ENCODE measurements at places on chromosomes 4 and X.
A peak's percentile ranks its signal among the peaks of the same experiment; 100 is the strongest.

DNA sequence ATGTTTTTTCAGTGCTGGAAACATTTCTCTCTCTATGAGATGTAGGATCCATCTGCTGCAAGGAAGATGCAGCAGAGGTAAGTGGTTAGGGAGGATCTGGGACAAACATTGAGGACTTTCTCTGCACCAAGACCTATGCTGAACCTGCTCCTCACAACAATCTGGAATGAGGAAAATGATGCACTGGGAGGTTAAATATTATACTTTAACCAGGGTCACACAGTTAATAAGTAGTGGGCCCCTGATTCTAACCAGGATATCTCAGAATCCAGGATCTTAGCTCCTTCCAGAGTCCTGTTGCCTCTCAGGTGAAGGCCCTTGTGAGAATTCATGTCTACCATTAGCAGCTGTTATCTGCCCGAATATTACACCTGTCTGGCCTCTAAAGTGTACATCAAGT is 7.0 kb downstream of the CXCL9 start:
- DNase-seq, result no peak

DNA sequence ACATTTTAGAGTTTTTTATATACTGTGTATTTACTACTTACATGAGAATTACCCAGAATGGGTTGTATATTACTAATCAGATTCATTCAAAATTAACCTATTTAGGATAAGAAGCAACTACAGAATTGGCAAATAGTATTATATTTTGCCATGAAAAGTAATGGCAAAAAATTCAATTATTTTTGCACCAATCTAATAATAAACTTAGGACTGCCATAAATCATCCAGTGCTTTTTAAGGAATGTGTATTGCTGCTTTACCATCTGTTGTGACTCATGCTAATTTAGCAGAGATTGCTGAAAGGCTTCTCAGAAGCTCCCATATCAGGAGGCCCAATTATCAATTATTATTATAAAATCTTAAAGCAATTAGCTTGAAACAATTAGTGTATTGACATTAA is 24.0 kb downstream of the NPY2R start:
- DNase-seq, result no peak

GRCh38 chr4:11769434-11769833 is 340.7 kb upstream of the HS3ST1 start:
- DNase-seq, result no peak

DNA sequence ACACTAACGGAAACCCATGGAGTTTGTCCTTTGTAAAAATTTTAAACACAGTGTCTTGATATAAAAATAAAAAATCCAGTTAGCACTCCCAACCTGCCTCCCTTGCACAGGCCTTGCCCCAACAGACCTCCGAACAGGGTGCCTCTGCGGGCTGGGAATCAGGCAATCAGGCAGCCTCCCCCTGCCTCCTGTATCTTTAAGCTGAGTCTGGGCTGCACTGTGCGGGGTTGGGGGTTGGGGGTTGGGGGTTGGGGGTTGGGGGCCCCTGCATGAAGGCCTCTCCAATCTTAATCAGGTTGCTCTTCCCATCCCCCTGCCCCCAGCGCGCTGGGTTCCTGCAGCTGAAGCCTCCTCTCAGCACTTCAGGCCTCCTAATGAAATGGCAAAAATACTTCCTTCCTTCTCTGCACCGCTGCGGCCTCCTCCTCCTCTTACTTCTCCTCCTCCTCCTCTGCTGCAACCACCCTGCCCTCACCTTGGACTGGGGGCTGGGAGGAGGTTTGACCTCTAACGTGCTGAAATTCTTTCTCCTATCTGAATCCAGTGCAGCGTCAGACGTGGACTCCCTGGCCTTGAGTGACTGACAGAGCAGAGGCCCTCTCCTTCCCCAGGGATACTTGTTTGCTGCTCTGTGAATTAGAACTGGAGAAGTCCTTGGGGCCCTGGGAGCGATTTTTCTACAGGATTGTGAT is 26.6 kb downstream of the NLGN3 start:
- no peak for DNase-seq

- no peak for DNase-seq
Measured at GRCh38 chrX:110284159-110284558, 33.7 kb downstream of the AMMECR1 start.

- DNase-seq, result no peak
Measured at GRCh38 chr4:62156205-62156604, 956.1 kb downstream of the ADGRL3 start.

GRCh38 chr4:41215969-41216293 is 1.6 kb upstream of the APBB2 start:
- no peak for DNase-seq

DNA sequence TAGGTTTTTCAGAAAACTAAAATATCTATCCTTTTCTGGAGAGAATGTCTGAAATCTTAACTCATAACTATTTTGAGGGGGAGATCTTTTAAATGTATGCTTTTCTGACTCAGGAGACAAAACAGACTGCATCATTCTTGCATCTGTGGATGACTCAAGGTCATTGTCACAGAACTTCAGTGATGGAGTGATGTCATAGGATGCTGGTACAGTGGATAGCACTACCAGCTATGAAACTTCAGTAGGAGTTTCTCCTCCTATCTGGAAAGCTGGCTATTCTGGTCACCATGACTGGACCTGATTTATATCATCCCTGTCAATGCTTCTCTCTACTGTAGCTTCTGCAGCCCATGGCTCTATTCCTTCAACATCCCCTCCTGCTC is 50.3 kb downstream of the PARM1 start:
- no peak for DNase-seq

GRCh38 chrX:69813677-69814076 is 197.8 kb downstream of the EDA start:
- no peak for DNase-seq

DNA sequence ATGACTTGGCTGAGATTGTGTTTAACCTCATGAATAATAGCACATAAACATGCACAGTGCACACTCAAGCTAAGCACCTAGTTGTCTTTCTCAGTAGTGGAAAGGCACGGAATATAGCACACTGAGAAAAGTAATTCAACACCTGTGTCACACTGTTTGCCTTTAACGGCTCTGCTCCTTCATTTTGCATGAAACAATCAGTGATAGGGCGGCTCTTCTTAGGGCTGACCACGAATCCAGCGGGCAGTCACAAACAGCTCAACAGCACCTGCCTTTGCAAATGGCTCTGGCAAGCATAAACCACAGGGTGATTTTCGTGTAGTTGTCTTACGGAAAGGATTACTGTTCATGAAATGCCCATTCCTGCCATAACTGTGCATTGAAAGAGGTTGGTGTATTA is 954.0 kb upstream of the TENM3 start:
- no peak for DNase-seq

DNA sequence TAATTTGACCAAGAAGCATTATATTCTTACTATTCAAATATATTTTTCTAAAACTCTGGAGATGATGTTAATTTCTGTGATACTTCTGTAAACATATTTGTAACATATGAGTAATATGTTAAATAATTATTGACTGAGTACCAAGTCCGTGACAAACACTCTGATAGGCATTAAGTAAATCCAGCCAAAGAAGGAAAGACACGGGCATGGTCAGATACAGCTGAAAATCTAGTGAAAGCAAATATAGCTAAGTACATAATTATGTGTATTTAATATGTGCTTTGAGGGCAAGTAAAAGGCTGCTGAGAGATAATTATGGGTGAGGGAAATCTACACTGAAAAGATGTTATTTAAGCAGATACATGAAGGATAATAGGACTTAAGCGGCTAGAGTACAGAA is 1263.6 kb upstream of the ADGRL3 start:
- DNase-seq, result no peak

DNA sequence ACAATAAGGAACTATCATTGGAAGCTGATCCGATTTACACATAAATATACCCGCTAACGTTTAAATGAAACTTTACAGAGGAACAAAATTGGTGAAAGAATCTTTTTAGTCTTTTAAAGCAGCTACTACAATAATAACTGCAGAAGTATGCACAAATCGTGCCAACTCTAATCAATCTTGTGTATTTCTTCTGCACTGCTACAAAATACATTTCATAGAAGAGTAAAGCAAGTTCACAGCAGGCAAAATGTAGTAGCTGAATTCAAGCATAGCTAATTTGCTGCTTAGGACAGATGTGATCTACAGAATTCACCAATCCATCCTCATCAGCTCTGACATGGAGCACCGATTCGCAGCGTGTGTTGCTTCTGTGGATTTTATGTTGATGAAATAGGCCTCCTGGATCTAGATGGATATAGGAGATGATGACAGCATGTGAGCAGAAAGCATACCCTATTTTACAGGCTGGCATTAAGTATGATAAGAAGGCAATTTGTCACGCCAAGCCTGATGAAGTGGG is 367.3 kb upstream of the FGF13 start:
- DNase-seq, result no peak

DNA sequence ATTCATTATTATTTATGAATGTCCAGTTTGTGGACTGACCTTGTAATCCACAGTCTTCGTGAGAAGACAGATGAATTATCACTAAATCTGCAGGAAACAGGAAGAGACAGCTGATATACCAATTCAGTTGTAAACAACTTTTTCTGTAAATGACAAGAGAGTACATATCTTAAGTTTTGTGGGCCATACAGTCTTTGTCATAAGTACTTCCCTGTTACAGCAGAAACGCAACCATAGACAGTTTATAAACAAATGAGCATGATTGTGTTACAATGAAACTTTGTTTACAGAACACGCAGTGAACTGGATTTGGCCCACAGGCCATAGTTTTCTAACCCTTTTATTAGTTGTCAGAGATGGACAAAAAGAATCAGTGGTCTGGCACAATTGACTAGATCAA is 443.4 kb downstream of the PDGFC start:
- no peak for DNase-seq

- no peak for DNase-seq
Measured at GRCh38 chr4:171813526-171814250, 484 bp downstream of the GALNTL6 start.

DNA sequence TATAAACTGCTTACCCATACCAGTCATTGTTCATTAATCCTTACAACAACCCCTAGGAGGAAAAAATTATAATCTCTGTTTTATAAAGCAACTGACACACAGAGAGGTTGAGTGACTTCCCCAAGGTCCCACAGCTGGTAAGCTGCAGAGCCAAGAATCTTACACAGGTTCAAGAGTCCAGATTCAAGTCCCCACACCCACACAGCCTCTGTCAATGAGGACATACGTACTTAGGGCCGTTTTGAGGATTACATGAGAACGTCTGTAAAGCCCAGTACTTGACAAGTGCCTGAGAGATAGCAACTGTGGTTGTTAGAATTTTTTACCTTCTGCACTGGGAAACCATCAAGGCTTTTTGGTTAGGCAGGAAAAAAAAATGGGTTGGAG is 556 bp upstream of the SLC25A43 start:
- no peak for DNase-seq

DNA sequence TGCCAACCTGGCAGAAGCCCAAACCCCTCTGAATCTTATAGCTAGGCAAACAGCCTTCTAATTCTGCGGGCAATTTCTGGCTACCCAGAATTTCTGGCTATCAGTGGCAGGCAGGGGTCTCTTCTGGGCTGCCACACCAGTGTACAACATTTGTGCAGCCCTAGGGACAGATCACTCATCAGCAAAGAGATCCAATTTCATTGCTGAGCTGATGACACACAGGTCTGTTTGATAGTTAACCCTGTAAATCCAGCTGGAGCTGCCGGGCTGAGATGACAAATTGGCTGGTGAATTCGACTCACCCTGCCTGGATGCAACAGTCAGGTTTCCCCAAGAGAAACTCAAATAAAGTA is 2.4 kb downstream of the MID1 start:
- DNase-seq, result no peak

- no peak for DNase-seq
Measured at GRCh38 chr4:128630871-128631270, 178.6 kb upstream of the JADE1 start.

DNA sequence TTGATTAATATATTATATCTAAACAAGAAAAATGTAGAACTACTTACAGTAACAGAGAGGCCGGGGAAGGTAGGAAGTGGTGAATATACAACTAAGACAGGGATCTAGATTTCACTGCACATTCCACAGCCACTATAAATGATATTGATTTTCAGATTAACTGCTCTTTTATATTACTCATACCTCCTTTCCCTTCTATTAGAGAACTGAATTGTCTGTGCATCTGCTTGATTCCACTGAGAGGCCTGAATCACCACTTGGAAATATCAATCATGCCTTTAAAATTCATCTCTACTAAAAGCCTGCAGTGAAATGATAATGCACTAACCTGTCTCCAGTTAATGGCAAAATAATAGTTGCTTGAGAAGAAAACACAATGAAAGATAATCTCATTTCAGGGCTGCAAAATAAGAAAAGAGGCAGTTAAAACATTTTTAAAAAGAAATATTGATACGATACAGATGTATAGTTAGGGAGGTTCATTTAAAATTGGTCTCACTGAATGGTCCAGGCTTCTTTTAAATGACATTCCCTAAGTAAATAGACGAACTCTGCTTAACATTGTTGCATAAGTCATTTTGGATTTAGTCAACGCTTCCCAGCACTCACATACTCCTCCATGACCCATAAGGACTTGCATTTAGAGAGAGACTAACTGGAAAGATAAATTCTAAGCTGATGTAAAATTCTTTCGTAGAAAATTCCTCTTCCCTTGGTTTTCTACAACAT is 3.8 kb downstream of the ANTXR2 start:
- no peak for DNase-seq

GRCh38 chr4:78863254-78863869 is 75.9 kb downstream of the PAQR3 start:
- no peak for DNase-seq

- DNase-seq, result peak; percentile 80
Measured at GRCh38 chrX:47380268-47380667, 9.9 kb downstream of the ZNF157 start.

- no peak for DNase-seq
Measured at GRCh38 chrX:20147561-20147960, 5.9 kb upstream of the EIF1AX start.

DNA sequence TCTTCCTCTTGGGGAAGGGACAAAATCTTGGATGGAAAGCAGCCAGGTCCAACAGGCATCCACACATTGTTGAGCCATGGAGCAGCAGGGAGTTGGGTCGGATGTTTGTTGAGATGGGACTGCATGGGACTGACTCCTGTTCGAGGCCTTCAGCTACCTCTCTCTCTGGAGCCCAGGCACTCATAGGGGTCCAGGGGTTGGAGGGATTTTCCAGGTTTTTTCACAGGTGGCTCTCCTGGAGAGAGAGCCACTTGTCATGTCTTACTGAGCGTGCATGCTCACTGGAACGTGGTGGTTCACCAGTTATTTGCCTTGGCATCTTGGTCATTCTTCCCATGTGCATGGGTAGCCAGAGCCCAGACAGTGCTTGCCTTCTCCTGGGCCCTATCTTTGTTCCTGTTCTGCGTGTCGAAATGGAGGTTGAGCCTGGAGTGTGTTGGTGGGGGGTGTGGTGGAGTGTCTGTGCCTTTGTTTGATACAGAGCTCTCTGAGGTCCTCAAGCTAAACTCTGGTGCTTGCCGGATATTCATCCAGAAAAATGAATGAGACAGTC is 60.6 kb downstream of the NBDY start:
- DNase-seq, result no peak

DNA sequence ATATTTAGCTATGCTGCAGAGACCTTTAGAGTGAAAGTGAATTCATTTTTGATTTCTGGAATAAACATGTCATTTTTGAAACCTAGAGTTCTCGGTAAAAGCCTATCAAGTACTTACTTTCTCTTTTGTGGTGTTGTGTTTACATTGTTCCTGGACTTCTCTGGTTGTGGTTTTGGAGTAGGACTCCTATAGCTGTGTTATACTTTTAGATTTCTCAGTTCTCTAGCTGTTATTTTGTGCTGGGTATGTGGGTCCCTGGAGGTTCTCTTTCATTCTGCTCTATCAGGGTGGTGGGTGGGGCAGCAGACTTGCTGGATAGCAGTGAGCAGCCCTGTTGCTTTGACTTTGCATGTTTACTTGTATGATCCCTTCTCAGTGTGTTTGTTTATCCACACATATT is 25.6 kb upstream of the MSMO1 start:
- DNase-seq, result no peak
